Naive thymus-derived CD8-positive, alpha-beta T cell (primary cell): ENCODE measurements at places on chromosomes 4 and X. TPM values are rescaled to one million over a fixed set of nuclear protein-coding genes. Genes with fewer than 3 reads are reported as not detected.

DNA sequence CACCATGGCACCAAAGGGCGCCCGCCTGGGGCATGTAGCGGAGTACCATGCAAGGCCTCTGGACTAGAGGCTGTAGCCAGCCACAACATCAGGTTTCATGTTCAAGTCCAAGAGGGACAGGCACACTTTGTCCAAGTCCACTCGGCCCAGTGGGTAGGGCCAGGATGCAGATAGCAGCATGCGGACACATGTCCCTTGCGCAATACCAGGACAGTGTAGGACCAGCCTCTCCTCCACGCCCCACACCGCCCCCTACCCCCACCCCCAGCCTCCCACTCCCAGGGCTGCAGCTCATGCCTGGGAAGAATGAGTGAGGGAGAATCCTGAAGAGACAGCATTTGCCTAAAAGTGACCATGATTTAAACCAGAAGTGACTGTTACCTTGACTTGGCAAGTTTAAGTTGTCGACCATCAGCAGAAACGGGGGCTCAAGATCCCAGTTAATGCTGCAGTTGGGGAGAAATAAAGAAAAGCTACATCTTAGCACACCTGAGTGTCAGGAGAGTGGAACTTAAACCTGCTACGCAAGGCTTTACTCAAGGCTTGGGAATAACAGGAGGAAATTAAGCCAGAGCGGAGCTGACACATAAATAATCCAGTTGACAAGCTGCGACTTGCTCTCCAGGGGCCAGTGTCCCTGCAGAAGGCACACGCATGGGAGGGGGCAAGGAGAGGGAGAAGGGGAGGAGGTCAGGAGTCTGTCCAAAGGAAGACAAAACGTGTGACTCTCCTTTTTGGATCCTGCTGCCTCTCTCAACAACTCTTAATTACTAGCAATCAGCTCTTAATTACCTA lies 221.7 kb downstream of the BCOR start:
- no peak for DNase-seq

GRCh38 chr4:84171871-84172270 lies 327.2 kb downstream of the NKX6-1 start:
- DNase-seq: no peak

- no peak for DNase-seq
Observed at GRCh38 chr4:141999446-142000143, 363.2 kb downstream of the IL15 start.

GRCh38 chr4:106034220-106034619 lies 138.9 kb downstream of the NPNT start:
- no peak for DNase-seq

- DNase-seq: no peak
Observed at GRCh38 chrX:41002026-41002425, 83.2 kb upstream of the USP9X start.

Gene P2RY4
- polyA plus RNA-seq: not detected

Gene IL13RA2
- not detected for polyA plus RNA-seq
